ENCODE measurements at places on chromosomes 13 and 19.

DNA sequence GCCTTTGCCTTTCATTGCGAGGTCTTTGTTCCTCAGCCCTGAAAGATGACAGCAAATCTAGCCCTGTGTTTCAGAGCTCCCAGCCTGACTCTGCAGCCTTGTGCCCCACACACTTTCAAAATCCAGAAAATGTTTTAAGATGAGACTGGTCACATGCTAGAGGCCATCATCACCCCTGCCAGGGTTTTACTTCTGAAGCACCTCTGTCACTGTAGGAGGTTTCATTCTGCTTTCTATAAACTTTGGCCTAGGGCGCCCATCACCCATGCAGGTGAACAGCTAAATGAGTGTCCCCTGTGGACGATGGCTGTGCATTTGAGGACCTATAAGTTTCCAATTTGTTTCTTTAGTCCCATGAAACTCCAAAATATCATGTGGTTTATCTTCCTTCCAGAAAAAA is 574.2 kb downstream of the MYO16 start:
- no peak for DNase-seq

- DNase-seq: no peak
These were observed 4.6 kb downstream of the EFNA2 start for GRCh38 chr19:1290196-1290702.

DNA sequence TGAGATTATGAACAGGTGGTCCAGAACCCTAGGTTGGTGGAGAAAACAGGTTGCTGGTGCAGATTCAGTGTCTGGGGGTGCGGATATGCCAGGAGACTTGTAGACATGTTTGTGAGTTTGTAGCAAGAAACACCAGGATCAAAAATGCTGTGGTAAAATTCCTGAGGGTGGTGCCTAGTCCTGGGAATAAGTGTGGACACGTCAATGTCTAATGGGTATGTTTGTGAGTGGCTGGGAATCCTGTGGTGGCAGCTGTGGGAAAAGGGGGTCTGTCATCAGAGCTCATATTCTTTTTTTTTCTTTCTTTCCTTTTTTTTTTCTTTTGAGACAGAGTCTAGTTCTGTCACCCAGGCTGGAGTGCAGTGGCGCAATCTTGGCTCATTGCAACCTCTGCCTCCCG is 7.2 kb downstream of the ZNF708 start:
- peak; percentile 75 for DNase-seq

- DNase-seq: no peak
These were observed 343.5 kb upstream of the SPRY2 start for GRCh38 chr13:80684217-80684991.

DNA sequence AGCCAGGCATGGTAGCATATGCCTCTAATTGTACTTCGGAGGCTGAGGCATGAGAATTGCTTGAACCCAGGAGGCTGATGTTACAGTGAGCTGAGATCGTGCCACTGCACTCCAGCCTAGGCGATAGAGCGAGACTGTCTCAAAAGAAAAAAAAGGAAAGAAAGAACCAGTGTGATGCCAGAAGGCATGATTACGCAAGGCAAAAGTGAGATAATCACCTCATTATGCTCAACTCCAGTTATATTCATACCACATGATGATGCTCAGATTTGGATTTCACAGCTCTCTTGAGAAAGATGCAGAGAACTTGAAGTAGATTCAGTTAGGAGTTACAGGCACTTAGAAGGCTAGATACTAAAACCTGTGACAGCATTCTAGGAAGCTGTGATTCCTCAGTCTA is 21.8 kb downstream of the RCBTB1 start:
- DNase-seq: no peak

- no peak for DNase-seq
These were observed 41.5 kb upstream of the F7 start for GRCh38 chr13:113064000-113064533.

GRCh38 chr19:19540064-19540714 is 2.1 kb downstream of the CILP2 start:
- DNase-seq: peak; percentile 35

DNA sequence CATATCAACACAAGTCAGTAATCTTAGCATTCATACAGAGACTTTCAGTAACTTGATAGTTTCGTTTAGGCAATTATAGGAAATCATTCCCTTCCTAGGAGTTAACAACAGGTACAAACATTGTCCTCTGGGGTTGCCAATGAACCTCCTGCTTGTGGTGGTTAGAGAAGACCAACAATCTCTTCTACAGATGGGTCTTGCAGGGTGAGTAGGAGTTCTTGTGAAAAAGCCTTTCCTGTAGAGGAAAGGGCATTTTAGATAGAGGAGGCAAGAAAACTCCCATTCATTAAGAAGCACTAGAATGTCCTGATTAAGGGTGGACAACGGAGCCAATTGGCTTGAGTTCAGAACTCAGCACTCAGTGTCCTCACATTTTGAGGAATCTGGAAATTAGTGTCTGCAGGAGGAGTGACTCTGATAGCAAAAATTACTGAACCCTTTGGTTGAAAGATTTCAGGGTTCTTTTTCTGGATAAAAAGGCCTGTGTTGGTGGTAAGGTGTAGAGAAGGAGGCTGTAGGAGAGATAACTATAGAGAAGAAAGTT is 4.2 kb downstream of the WDFY2 start:
- DNase-seq: no peak
